Prostate gland (tissue), 2 donors: ENCODE measurements at places on chromosomes 16 and 17. TPM values are rescaled to one million over a fixed set of nuclear protein-coding genes. Genes with fewer than 3 reads are reported as not detected.

DNA sequence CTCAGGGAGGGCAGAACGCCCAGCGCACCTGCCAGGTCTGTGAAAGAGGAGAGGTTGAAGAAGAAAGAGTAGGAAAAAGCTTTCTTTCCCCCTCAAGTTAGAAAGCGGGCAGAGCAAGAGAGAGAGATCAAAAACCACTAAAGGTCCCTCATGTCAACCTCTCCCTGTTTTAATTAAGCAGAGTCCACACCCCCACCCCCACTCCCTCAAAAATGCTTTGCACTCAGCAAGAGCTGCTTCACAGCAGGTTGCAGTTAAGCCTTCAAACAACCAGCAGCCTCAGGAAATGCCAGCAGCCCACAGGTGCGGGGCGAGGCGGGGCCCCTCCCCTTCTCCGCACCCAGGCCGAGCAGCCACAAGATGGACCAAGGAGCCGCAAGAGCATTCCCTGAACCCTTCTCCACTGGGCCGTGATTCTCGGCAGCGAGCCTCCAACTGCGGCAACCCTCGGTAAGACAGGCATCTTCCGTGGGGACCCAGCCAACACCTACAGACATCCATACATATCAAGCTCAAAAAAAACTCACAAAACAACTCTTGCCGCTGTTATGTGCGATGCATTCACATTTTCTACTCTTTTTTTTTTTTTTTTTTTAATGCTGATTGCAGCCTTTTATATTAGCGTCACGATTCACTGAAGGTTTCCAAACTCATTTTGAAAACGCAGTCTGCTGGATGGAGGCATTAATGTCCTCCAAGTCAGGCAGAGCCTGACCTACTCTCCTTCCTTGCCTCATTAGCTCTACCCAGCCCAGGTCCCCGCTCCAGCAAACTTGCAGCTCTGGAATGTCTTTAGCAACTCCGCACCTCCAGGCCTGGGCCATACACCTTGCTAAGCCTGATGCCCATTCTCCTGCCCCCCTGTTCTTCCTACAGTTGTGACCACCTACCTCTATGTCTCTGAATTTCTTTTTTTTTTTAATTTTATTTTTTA lies 66.1 kb downstream of the AXIN2 start:
- no peak for DNase-seq

- no peak for DNase-seq
These were observed 490.5 kb upstream of the CA10 start for GRCh38 chr17:52648995-52649394.

DNA sequence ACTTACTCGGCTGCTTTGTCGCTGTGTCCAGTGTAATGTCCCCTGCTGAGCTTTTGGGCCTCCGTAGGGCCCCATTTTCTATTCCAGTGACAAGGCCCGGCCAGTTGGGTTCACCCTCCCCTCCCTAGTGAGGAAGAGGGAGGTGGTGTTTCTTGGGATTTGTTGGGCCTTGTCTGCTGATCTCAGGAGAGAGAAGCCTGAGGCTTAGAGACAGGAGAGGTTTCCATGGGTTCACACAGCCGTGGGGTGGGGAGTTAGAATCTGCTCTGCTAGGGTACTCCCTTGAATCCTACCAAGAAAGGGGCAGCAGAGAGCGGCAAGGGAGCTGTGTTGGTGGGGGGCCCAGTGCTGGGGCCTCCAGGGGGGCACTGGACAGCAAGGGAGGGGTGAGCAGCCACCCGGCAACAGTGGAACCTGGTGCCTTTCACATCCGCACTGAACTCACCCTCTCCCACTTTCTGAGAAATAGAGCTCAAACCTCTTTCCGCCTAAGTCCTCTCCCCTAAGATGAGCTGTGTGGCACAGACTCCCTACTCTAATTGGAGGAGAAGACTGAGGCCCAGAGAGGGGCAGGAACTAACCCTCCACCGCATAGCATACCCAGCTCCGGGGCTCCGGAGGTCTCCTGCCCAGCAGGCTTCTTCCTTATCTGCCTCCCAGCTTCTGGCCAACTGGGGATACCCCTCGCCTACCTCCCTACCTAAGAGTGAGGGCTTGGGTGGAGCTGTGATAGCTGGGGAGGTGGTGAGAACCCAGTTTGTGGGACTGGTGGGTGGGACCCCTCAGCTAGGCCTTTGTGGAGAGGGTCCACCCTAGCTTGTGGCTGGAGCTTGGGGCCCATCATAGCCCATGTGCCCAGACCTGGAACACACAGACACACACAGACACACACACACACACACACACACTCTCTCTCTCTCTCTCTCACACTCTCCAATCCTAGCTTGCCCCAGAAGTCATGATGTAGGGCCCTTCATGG lies 6.8 kb downstream of the TBKBP1 start:
- no peak for DNase-seq

The PRPSAP2 gene
- 30.6 TPM for total RNA-seq

DNA sequence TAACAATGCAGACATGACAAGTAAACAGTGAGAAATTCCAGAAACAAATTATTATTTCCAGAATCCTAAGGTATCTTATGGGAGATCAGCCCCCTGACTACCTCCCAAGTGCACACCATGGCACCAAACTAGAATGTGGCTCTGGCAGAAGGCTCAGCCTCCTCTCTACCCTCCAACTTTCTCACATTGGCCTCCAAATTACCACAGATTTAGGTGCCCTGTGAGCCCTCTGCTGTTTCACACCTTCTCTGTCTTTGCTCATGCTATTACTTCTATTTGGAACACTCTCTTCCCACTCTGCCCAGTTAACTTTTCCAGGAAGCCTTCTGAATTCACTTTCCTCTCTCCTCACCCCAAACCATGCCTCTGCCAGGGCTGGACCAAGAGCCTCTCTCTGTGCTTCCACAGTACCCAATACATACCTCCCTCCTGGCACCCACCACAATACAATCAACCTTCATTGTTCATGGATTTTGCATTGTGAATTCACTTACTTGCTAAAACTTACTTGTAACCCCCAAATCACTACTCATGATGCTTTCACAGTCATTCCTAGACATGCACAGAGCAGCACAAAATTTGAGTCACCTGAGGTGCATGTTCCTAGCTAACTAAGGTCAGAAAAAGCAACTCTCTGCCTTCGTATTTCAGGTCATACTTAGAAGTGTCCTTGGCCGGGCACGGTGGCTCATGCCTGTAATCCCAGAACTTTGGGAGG lies 31.4 kb downstream of the SMG6 start:
- no peak for DNase-seq

GRCh38 chr16:750485-750884 lies 9.7 kb upstream of the CIAO3 start:
- no peak for DNase-seq

DNA sequence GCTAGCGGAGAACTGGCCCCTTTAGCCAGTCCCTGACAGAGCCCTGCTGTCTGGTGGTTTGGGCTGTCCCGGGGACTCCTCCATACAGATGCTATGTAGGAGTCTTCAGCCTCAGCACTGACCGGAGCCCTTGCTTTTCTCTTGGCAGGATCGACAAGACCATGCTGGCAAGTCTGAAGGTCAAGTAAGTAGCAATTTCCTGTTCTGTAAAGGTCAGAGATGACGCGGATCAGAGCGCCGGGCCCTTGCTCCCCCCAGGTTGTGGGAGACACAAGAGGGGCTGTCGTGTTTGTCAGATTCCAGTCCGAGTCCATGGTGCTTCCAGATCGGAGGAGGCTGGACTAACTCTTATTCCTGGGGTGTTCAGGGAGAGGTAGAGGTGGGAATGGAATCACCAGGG lies 4.1 kb downstream of the RAP1GAP2 start:
- DNase-seq = no peak

DNA sequence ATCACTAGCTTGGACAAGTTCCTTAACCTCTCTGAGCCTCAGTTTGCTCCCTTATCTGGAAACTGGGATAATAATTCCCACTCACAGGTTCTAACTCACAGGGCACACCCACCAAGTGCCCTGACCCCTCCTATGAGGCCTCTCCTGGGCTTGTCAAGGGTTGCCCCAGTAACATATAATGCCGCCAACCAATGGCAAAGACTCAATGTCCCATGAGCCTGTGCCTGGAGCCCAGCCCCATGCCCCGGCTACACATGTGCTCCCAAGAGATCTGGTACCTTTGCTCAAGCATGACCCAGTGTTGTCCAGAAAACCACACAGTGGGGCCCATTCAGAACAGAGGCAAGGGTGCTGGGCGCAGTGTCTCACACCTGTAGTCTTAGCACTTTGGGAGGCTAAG lies 8.5 kb upstream of the FBXL19 start:
- no peak for DNase-seq

The KCNJ2 gene
- total RNA-seq = 3.1 TPM

The SF3B3 gene
- total RNA-seq = 138 TPM

The EVPLL gene
- 1.7 TPM for total RNA-seq

DNA sequence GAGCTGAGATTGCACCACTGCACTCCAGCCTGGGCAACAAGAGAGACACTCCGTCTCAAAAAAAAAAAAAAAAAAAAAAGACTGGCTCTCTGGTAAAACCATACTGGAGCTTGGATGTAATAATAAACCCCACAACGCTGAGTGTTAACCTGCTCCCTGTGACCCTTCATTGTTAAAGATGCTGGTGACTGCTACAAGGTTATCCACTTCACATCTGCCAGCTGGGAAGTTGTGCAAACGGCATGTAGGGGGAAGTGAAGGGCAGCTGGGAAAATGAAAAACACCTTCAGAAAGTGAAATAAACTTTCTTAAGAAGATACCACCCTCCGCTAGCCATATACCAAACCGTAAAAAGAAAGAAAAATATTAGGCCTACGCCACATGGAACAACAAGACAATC lies 131.0 kb upstream of the NUDT7 start:
- no peak for DNase-seq

DNA sequence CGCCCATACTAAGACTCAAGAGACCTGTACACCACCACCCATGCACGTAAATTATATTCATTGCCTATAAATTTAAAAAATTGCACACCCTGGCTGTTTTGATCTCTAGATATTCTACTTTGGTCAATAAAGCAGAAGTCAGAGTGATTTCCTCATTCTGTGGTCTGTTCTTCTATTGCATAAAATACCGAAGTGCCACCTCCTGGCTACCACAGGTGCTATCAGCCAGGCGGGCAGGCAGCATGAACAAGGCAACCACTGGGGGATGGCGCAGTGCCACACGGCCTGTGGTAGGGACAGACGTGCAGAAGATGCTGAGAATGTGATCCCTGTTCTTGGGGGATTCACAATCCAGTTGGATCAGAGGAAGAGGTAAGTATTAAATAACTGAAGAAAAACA lies 122.3 kb downstream of the CDK5R1 start:
- peak; percentile 59 for DNase-seq

The SNX20 gene
- 2.5 TPM for total RNA-seq

GRCh38 chr16:56977823-56978430 lies 11.4 kb upstream of the NLRC5 start:
- no peak for DNase-seq

DNA sequence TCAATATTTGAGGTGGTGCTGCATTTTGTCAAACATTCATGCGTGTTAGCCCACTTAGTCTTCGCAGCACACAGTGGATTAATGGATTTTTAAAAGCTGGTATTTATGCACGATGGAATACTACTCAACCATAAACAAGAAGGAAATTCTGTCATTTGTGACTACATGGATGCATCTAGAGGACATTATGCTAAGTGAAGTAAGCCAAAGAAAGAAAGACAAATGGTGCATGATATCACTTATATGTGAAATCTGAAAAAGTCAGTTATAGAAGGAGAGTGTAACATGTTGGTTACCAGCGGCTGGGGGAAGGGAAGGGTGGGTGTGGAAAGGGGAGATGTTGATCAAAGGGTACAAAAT lies 23.0 kb downstream of the HMOX2 start:
- DNase-seq = no peak

- no peak for DNase-seq
These were observed 28.5 kb downstream of the KIFC3 start for GRCh38 chr16:57773655-57774295.

- no peak for DNase-seq
These were observed 16.7 kb downstream of the ARL2BP start for GRCh38 chr16:57261806-57262205.

DNA sequence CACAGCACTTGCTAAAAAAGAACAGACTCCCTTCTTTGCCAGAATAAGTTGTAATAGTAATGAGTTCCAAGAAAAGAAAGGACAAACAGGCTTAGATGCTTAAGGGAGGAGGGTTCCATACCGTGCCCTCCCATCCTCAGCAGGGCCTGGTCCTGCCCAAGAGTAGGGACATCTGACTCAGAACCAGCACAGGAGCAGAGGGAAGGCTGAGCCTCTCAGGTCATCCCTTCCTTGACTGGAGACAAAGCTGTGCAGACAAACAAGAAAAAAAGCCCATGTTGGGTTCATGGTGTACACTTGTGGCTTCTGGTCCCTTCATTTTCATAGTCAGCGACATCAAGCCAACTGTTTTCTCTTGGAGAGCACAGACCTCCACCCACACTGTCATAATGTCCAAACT lies 44.2 kb upstream of the NDRG4 start:
- no peak for DNase-seq

GRCh38 chr16:72848028-72848400 lies 199.9 kb downstream of the ZFHX3 start:
- DNase-seq = no peak

- DNase-seq = no peak
These were observed 30.9 kb downstream of the SERPINF1 start for GRCh38 chr17:1792495-1793446.

The ALOX12B gene
- 0.18 TPM for total RNA-seq

DNA sequence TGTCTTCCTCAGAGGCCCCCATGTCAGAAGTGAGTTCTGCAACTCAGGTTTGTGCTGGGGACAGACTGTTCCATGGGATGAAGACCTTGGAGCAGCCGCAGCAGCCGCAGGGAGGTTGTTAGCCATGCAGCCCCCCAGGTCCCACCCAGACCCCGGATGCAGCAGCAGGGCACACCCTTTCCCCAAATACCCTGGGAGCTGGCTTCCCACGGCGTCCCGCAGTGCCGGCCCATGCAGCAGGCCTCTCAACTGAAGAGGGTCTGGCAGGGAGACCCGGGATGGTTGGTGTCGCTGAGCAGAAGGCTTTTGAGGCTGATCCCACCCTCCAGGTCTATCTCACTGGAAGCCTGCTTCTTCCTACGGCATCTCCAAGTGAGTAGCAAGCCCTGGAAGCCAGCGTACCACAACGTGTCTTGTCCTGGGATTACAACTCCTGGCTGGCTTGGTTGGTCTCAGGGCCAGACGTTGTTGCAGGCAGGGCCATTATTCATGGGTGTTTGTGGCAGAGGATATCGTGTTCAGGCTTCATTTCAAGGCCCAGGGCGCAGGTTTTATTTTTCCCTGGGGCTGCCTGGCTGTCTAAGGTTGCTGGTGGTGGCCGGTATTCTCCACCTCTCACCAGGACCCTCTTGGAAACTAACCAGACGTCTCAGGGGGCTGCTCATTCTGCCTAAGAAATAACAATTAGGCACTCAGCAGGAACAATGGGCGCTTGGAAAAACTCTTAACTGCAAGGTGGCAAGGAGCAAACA lies 223.2 kb downstream of the C16orf95 start:
- no peak for DNase-seq

GRCh38 chr16:181565-182021 lies 1.3 kb downstream of the HBQ1 start:
- peak; percentile 50 for DNase-seq

- DNase-seq = no peak
These were observed 113.8 kb downstream of the CYB561 start for GRCh38 chr17:63332286-63332685.

The SBK1 gene
- 5.8 TPM for total RNA-seq

The CCDC137 gene
- 27.7 TPM for total RNA-seq

The CES1 gene
- 16.0 TPM for total RNA-seq

The TMEM106A gene
- 2.6 TPM for total RNA-seq
